ENCODE measurements at places on chromosomes 5 and 9.

DNA sequence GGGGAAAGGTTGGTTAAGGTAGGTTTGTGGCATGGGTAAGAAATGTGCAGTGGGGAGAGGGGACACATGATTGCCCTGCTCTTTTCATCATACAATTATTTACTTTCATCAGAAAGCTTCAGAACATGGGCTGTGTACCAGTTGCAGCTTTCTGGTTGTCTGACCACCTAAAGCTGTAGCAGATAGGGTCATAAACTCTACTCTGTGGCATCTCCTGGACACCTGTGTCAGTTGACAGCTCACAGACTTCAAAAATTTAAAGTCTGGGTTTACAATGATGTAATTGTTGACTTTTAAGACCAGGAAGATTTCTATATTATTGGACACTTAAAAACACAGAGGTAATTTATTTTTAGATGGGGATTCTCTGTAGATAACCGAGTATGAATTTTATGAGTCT lies 222.7 kb upstream of the PRR16 start:
- DNase-seq = no peak

DNA sequence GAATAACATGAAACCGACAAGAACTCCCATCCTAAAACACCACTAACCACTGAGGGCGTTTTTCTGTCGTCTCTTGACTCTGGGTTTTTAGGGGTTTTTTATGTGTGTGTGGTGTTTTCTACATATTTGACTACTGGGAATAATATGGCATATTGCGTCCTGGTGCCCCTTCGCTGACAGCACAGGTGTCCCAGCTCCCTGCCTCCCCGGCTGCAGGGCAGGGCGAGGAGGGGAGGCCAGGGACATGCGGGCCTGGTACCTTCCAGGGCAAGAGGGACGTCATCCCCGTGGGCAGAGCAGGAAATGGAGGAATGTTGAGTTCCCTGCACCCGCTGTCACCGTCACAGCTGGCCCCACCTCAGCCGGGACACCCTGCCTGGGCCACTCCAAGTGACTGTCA lies 34.8 kb downstream of the VAV2 start:
- no peak for DNase-seq

DNA sequence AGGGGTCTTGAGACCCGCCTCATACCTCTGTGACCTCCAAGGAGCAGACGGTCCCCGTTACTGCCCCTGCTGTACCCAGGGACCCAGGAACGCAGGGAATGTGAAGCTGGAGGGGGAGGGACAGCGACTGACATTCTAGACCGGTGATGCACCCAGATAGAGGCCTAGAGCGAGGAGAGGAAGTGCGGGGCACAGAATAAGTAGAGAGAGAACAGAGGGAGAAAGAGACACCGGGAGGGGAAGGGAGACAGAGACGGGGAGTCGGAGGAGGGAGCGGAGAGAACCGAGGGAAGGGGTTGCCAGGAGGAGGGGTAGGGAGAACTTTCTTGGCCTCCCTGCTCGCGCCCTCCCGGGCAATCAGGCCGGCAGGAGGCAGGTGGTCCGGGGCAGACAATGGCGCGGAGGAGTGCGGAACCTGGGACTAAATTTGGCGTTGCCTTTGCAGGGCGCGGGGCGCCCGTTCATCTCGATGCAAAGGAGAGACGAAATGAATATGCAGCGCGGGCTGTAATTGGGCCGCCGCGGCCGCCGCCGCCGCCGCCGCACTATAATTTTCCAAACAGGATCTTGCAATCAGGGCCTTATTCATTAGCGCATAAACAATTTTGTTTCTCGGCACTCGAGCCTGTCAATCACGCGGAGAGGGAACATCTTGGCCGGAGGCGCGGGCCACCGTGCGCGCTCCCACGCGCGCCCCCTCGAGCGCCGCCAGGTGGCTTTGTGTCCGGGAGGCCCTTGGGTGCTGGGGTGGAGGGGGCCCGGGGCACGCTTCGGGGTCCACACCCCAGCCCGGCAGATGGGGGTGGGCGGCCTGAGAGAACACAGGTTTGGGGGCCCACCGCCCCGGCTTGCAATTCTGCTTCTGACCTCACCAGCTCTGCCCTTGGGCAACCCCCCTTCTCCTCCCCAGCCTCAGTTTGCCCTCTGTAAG lies 33.0 kb downstream of the NDUFA8 start:
- no peak for DNase-seq

- DNase-seq = no peak
These were observed 3.6 kb upstream of the CPLX2 start for GRCh38 chr5:175867587-175868347.

DNA sequence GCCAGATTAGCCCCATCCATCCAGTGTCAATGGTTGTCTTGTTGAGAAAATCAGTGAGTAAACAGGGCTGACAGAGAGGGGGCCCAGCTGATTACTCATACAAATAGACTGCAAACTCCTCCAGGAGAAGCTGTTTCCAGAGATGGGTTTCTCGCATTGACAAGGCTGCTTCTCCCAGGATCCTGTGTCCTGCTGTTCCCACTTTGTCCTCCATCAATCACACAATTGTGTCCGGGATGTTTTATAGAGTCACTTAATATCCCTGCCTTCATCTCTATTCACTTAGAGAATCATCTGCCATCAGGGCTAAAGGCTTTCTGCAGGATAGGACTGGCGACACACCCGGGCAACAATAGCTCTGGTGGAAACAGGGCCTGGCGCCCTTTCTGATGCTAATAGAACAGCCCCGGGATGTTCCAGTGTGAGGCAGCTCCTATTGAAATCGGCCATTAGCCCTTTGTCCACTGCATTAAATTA lies 71.7 kb upstream of the TBCA start:
- DNase-seq = no peak

- DNase-seq = no peak
These were observed 37.6 kb upstream of the SLCO6A1 start for GRCh38 chr5:102536323-102536928.

GRCh38 chr5:172664681-172665541 lies 23.8 kb downstream of the NEURL1B start:
- no peak for DNase-seq

GRCh38 chr9:112103405-112103804 lies 71.7 kb downstream of the SUSD1 start:
- DNase-seq = no peak

DNA sequence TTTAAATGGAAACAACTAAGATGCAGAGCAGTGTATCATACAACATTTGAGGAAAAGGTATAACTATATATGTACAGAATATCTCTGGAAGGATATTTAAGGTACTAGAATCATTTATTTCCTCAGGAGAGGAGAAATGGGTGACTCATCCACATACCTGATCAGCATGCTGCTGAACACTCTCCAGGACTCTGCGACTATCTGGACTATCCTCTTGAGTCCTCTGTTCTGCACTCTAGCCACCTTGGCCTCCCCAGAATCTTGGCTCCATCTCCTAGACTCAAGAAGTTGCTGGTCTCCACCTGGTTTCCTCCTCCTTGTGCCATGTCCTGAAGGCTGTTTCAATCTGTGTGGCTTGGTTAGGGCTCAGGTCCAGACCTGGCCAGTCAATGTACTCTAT lies 8.8 kb upstream of the PRDM6 start:
- no peak for DNase-seq

DNA sequence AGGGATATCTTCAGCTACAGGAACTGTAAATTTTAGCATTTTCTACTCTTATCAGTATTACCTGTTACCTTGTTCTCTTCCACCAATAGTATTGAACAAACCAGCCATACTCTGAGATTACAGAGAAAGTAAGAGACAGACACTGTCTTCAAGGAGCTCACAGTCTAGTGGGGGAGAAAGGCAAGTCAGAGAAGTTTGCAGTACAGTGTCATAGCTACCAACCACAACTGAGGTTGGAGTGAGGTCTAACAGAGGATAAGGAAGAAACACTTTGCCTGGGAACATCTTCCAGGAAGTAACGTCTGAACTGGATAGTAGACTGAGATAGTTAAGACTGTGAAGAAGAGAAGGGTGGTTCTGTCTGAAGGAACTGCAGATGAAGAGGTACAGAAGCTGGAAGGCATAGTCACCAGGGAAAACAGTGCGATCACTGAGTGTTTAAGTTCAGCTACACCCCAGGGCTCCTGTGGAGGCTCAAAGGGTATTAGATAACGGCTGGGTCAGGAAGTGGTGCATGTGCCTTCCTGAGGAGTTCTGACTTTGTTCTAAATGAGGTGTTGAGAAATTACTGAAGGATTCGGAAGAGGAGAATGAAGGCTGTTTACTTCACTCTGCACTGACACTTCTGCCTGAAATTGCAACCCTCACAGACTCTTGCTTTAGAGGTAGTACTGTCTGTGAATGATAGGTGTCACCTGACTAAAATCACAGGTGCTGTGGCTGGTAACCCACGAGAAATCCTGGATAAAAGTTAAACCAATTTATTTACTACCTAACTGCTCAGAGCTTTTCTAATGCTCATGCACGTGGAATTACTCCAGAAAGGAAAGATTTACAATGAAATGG lies 841.6 kb downstream of the MAT2B start:
- no peak for DNase-seq

- peak; percentile 22 for DNase-seq
These were observed 49.7 kb downstream of the POU4F3 start for GRCh38 chr5:146388386-146388785.

- DNase-seq = no peak
These were observed 865.1 kb downstream of the CDH18 start for GRCh38 chr5:19122923-19123322.

- peak; percentile 62 for DNase-seq
These were observed 99.9 kb downstream of the ANKRD18B start for GRCh38 chr9:33623658-33624586.

DNA sequence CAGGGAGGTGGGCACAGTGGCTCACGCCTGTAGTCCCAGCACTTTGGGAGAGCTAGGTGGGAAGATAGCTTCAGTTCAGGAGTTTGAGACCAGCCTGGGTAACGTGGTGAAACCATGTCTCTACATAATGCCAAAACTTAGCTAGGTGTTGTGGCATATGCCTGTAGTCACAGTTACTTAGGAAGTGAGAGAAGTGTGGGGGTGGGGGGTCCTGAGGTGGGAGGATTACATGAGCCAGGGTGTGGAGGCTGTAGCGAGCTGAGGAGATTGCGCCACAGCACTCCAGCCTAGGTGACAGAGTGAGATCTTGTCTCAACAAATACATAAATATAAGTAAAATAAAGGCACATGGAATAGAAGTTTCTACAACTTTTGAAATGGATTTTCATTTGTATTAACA lies 23.1 kb downstream of the VCAN start:
- DNase-seq = no peak

GRCh38 chr9:121783521-121784507 lies 132.4 kb downstream of the DAB2IP start:
- DNase-seq = no peak

DNA sequence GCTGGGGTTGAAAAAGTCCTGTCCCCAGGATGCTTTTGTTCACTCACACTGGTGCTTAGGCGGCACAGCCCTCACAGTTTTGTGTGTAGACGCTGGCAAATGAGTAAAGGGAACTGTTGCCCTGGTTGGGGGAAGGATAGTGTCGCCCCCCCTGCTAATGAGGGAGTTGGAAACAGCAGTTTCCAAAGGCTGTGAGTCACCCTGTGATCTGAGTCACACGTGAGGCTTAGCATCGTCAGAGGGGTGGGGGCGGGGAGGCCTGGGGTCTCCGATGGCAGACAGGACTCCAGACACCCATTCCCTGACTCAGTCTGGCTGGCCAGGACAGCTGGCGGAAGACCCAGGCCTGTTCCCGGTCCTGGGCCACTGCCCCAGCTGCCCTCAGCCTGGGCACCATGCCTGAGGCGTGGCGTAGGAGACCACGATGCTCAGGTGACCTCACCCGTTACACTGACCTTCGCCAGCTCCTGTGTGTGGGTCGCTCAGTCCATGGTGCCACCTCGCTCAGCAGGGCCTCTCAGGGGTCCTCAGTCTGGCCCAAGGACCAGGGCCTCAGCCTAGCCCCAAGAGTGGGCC lies 2.9 kb downstream of the DNAJB5 start:
- DNase-seq = no peak

Data from right lung (tissue), 10 donors.